ENCODE measurements at places on chromosomes 7 and 10.

DNA sequence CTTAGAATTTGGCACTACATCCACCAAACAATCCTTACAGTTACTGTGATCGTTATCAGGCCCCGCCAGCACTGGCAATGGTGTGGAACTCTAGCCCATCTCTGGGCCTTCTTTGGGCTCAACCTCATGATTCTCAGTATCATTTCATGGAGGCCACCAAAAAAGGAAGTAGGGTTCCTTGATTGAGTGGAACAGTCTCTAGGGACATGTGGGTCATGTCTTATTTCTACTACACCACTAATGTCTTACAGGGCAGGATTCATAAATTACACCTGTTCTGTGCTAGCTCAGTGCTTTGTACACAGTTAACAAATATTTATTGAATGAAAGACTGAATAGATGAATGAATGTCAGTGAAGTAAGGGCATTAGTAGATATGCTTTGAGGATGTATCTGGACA lies 53.9 kb downstream of the AP3M1 start:
- DNase-seq: no peak

- no peak for DNase-seq
Observed at GRCh38 chr7:91325726-91326125, 61.5 kb downstream of the FZD1 start.

GRCh38 chr7:7693881-7694280 lies 24.5 kb downstream of the RPA3 start:
- no peak for DNase-seq

DNA sequence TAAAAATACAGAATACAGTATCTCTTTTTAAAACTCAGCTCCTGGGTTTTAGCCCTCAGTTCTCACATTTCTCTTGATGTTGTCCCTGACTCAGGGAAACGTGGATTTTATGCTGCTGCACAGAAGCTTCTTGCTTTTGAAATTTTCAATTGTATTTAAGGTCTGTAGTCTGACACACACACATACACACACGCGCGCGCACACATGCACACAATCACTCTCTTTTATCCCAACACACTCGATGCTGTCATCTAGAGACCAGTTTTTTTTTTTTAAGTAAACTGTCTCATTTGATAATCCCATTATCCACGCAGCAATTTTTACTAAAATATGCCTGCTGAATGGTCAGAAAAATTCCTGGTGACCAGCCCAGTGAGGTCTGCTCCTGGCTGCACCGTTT lies 108.6 kb downstream of the KMT2E start:
- no peak for DNase-seq
